ENCODE measurements at places on chromosomes 13 and 19.

- peak; percentile 33 for DNase-seq
Measured at GRCh38 chr19:3668331-3669081, 31.8 kb downstream of the PIP5K1C start.

- no peak for DNase-seq
Measured at GRCh38 chr19:27974082-27974513, 1238.9 kb downstream of the UQCRFS1 start.

DNA sequence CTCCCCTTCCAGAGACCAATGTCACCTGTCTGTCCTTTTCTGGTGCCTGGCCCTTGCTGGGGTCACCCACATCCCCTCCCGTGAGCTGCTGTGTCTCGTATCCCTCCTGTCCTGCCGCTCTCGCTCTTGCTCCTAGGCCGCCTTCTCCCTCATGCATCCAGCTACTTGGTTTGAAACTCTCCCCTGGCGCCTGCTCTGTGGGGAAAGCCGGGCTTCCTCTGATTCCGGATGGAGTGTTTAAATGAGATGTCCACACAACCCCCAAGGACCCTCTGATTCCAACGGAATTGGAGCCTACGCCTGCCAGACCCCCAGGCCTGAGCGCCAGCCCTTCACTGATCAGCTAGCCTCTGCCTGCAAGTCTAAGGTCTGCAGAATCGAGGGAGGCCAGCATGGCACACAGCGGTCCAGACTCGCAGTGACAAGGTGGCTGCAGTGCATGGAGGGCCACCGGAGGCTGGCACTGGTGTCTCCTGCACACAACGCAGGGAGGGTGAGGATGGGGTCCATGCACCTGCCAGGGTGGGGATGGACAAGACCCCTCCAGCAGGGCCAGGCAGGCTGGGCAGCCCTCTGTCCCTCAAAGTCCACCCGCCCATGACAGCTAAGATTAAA is 47.2 kb downstream of the RFX2 start:
- DNase-seq: no peak

GRCh38 chr13:95477187-95477586 is 75.3 kb upstream of the CLDN10 start:
- DNase-seq: no peak

GRCh38 chr19:52896431-52897137 is 851 bp downstream of the ZNF320 start:
- DNase-seq: no peak

DNA sequence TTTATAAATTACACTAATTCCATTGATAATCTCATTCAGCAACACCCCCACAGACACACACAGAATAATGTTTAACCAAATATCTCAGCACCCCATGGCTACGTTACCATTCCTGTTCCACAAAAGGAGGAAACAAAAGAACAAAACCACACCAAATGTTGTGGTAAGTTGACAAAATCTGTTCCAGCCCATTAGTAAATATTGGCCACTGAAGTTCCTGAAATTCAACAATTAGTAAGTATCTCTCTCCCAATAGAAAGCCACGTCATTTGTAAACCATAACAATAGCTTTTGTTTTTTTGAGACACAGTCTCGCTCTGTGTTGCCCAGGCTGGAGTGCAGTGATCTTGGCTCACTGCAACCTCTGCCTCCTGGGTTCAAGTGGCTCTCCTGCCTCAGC is 2.3 kb upstream of the FCAR start:
- no peak for DNase-seq

DNA sequence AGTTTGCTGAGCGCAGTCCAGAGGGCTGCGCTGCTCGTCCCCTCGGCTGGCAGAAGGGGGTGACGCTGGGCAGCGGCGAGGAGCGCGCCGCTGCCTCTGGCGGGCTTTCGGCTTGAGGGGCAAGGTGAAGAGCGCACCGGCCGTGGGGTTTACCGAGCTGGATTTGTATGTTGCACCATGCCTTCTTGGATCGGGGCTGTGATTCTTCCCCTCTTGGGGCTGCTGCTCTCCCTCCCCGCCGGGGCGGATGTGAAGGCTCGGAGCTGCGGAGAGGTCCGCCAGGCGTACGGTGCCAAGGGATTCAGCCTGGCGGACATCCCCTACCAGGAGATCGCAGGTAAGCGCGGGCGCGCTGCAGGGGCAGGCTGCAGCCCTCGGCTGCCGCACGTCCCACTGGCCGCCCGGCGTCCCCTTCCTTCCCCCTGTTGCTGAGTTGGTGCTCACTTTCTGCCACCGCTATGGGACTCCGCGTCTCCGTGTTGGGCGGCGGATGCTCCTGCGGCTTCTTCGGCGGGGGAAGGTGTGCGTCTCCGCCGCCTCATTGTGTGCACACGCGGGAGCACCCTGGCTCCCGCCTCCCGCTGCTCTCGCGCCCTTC is 772 bp downstream of the GPC6 start:
- peak; percentile 98 for DNase-seq

- no peak for DNase-seq
Measured at GRCh38 chr13:27505792-27506191, 55.4 kb upstream of the MTIF3 start.

GRCh38 chr19:45771311-45771933 is 2.4 kb upstream of the SIX5 start:
- peak; percentile 39 for DNase-seq

- peak; percentile 99 for DNase-seq
Measured at GRCh38 chr19:40420766-40421765, 4.7 kb downstream of the SERTAD1 start.

GRCh38 chr13:95447814-95448213 is 104.7 kb upstream of the CLDN10 start:
- no peak for DNase-seq

GRCh38 chr13:29323954-29324353 is 271.5 kb downstream of the SLC7A1 start:
- no peak for DNase-seq

DNA sequence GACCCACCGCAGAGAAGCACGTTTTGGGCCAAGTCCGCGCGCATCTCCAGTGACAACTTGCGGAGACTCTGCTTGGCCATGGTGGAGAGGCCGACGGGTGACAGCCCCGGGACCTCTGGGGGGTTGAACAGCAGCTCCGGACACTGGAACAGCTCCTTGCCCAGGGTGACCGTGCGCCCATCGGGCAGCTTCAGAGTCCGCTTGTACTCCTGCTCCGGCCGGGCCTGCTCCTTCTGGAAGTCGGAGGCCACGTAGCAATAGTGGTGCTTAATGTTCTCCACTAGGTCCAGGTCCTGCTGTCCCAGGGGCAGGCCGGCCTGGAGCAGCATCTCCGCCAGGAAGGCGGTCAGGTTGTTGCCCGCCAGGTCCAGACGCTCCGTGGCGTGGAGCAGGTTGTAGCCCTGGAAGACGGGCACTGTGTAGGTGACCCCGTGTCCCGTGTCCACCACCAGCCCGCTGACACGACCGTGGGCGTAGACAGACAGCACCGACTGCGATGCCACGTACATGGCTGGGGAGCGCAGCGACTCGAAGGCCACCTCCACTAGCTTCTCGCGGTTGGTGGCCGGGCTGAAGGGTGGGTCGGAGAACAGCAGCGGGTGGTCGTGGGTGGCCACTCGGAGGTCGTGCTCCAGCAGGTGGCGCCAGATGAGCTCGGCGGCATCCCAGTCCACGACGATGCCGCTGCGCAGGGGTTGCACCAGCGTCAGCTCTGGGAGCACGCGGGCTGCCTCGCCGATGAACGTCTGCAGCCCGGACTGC is 743 bp downstream of the ACTL9 start:
- DNase-seq: no peak

- DNase-seq: no peak
Measured at GRCh38 chr19:5142725-5143097, 173.8 kb downstream of the KDM4B start.

DNA sequence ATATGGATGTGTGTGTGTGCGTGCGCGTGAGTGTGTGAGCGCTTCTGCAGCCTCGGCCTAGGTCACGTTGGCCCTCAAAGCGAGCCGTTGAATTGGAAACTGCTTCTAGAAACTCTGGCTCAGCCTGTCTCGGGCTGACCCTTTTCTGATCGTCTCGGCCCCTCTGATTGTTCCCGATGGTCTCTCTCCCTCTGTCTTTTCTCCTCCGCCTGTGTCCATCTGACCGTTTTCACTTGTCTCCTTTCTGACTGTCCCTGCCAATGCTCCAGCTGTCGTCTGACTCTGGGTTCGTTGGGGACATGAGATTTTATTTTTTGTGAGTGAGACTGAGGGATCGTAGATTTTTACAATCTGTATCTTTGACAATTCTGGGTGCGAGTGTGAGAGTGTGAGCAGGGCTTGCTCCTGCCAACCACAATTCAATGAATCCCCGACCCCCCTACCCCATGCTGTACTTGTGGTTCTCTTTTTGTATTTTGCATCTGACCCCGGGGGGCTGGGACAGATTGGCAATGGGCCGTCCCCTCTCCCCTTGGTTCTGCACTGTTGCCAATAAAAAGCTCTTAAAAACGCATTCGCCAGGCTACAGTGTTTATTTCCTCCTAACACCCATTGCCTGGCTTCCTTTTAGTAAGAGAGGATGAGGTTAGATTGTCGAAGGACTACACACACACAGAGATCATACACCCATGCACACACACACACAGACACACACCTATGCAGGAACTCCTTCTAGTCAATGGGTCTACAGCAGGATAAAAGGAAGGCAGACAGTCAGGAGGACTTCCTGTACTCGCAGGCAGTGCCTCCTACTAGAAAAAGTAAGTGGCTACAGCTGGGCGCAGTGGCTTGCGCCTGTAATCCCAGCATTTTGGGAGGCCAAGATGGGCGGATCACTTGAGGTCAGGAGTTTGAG is 7.1 kb downstream of the FOSB start:
- DNase-seq: no peak

DNA sequence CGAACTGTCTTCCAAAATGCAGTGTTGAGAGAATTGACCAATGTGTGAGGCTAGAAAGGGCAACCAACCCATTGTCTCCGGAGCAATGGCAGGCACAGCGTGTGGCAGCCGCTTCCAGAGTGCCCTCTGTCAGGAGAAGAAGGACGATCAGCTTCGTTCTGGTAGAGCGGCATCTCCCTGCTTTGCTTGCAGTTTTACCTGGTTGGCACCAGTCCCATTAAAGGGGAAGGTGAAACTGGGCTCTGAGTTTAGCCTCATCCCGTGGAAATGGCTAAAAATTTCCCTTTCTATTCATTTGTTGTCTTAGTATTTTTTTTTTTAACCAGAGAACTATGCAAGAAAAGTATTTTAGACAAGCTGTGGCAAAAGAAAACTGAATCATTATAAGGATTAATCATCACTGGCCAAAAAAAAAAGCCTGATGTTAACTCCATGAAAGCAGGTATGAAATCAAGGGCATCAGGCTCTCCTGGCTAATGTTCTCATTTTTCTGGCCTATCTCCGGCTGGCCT is 81.5 kb upstream of the SLC7A1 start:
- no peak for DNase-seq

DNA sequence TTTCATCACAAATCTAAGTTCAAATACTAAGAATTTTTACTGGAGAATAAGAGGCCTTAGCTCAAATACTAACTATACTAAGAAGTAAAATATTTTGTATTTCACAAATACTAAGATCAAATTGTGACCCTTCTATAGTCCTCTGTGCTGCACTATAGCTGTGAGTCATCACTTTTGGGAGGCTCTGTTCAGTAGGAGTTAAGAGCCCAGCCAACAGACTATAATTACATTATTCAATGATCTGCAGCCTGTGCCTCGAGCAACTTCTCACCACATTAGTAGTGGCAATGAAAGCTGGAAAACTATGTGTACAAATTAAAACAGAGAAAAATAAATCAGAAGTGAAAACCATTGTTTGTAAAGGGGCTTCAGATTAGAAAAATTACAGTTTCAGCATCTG is 147.3 kb upstream of the GPC6 start:
- DNase-seq: no peak

GRCh38 chr13:103692442-103692841 is 626.2 kb upstream of the SLC10A2 start:
- DNase-seq: no peak

GRCh38 chr13:43470610-43471009 is 316.2 kb downstream of the ENOX1 start:
- DNase-seq: no peak

- DNase-seq: peak; percentile 70
Measured at GRCh38 chr19:13117772-13118423, at the start of gene NACC1. TSS of gene NACC1 (plus strand) at chr19:13118264. CDS start at chr19:13135208, 16,944 bp downstream.

- no peak for DNase-seq
Measured at GRCh38 chr13:102089177-102089576, 312.7 kb downstream of the FGF14 start.

DNA sequence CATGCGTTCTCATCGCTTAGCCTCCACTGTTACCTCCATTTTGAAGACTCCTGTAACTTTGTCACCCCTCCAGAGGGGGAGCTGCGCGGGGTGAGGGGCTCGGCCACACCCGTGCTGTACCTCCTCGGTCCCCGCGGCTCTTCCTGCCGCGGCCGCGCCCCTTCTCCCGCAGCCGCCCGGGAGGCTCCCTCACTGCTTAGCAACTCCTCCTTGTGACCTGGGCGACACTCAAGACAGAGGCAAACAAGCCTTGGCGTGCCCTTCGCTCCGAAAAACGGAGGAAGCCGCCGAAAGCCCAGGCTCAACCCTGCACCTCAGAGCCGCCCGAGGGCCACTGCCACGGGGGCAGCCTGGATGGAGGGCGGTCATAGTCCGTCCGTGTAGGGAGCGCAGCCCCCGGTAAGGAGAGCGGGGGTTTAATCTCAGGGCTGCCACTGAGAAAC is 494.3 kb downstream of the FOXO1 start:
- DNase-seq: peak; percentile 31

GRCh38 chr13:20546556-20546955 is 20.4 kb upstream of the IFT88 start:
- no peak for DNase-seq

DNA sequence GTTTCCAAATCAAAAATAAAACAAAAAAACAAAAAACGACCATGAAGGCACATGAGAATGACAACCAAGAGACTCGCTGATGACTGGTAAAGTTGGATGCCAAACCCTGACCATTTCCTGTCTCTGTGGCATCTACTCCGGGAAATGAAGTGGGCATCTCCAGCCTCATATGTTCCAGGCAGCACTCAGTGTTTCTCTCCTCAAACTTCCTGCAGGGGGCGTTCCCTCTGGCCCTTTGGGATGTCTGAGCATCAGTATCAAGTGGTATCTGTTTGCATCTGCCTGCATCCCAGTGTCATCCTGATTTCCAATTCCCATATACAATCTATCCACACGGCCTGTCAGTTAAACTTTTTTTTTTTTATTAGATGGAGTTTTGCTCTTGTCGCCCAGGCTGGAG is 9.8 kb upstream of the SIGLEC12 start:
- DNase-seq: no peak

GRCh38 chr13:113535381-113535781 is 44.9 kb upstream of the DCUN1D2 start:
- DNase-seq: no peak

DNA sequence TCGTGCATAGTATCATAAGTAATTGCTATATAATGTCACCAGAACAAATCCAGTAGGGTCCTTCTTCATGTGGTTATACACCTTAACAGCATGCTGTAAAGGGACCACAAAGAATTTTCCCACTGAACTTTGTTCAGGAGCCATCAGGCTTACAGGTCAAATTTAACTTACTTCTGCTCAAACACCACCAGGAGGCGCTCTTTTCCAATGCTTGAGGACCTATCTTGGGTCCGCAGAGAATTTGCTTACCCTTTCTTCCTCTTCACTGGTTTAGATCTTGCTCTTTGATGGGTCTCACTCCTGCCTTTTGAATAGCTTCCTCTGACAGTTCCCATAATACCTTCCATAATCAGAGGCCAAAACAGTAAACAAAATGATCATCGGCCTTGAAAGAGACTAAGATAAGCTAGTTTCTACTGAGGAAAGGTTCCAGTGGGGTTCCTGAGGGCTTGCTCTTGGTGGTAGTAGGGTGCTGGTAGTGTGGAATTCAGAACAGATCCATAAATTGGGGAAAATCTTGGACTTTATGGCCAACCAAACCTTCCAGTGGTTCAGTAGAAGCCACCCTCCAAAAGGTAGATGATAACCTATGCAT is 37.4 kb downstream of the SCGB2B2 start:
- DNase-seq: peak; percentile 12

Measured in right kidney (tissue), 9 donors.